ENCODE measurements at places on chromosomes 7 and 10. TPM values are rescaled to one million over a fixed set of nuclear protein-coding genes. Genes with fewer than 3 reads are reported as not detected.
A peak's percentile ranks its signal among the peaks of the same experiment; 100 is the strongest.

- no peak for DNase-seq
Observed at GRCh38 chr7:17134786-17135185, 163.7 kb upstream of the AHR start.

DNA sequence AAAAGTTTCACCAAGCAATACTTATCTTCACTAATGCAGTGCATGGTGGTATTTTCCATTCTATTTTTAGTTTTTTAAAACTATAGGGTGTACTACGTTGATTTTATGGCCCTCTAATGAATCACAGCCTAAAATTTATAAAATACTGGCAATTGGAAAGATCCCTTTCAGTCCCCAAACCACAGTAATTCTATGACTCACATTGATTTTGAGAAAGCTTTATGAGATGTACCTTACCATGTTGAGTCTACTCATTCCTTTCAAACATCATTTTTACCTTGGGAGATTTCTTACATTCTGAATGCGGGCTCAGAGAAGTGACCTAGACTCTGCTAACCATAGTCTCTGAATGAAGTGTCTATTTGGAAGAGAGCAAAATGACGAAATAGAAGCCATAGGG, 141.6 kb downstream of the GPR85 start:
- DNase-seq, result peak; percentile 41

GRCh38 chr7:133203490-133203889, 49.4 kb upstream of the EXOC4 start:
- no peak for DNase-seq

GRCh38 chr7:27217951-27218350, 18.1 kb upstream of the HOXA13 start:
- no peak for DNase-seq

GRCh38 chr10:14602807-14603533, 171.7 kb downstream of the FAM107B start:
- DNase-seq, result no peak

VPS37D gene
- 1.2 TPM for polyA plus RNA-seq

Measured in GM23248 (cell line).